ENCODE measurements at places on chromosomes 7 and 10.

GRCh38 chr7:138753610-138754009 is 44.2 kb upstream of the TMEM213 start:
- H3K4me3 ChIP-seq, result no peak overlapping the region
- no peak overlapping the region for H3K27ac ChIP-seq
- no peak for DNase-seq
- no peaks in the 10 kb centered on the region for H3K4me1 ChIP-seq

DNA sequence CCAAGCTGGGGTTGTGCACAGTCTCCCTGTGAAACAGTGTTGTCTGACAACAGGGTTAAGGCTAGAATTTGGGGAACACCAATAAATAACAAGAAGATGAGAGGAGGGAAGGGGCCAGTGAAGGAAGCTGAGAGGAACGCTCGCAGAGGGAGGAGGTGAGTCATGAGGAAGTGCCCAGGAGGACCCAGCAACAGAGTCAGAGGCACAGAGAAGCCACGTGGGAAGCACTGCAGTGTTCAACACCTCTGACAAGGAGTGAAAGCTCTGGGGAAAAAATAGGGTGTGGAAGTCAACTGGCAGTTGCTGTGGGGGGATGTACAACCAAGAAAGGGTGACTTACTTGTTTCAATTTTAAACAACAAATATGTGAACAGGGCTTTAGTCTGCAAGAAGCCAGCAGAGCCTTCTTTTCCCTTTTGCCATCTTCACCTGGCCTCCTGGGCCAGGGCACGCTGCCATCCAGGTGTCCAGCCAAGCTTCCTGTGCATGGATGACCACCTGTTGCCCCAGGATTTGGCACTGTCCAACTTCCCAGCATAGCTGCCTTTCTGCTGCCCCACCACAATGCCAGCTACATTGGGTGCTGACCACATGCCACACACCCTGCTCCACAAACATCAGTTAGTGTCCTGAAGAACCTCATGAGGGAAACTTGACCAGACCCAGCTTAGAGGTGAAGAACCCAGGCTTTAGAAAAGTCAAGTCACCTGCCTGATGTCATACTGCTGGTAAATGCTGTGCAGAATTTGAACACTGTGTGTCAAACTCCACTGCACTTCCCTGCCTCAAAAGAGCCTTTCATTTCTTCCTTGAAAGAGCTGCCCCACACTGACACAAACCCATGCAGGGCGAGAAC is 69.6 kb downstream of the ATXN7L1 start:
- DNase-seq, result no peak
- H3K27ac ChIP-seq, result no peak overlapping the region
- no peaks in the 10 kb centered on the region for H3K27me3 ChIP-seq
- no peak overlapping the region for H3K4me3 ChIP-seq

DNA sequence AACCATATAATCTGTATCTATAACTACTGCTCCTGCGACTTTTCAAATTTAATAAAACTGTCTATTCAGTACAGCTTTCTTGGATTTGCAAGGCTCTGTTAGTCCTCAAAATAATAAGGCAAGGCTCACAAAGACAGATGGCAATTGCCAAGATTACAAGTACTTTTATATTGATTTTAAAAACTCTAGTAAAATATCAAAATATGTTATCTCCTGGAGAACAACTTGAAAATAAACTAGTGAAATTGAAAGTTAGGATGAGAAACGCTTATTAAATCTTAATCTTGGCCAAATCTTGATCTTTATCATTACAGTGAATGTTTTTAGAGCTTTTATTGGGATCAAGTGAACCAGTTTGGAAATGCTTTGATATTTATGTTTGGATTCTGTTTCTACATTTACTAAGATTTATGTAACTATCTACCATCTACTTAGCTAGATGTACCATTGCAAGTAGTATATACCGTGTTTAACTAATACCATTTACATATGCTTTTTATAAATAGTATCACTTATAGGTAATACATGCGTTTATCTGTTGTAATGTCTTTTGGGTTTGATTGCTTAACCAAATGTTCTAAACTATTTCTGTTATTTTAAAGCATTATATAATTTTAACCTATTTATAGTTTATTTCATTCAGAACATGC is 70.0 kb downstream of the CABCOCO1 start:
- no peak overlapping the region for H3K4me3 ChIP-seq
- DNase-seq, result no peak
- H3K27ac ChIP-seq, result no peak overlapping the region

DNA sequence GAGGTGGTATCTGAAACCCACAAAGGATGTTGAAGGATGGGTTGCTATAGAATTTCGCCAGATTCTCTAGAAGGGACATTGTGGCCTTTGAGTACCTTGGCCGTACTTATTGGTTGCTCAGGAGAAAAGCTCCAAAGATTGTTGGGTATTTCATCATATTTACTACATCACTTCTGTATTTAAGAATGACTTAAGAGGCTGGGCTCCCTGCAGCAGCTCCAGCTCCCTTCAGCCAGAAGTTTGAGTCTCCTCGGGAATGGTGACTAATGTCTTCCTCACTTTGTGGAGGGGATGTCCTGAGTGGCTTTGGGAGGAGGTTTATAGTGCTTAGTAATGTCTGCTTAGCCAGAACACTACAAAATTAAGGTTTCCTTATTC is 18.1 kb downstream of the MINDY4 start:
- DNase-seq, result no peak
- no peak overlapping the region for H3K27ac ChIP-seq
- no peaks in the 10 kb centered on the region for H3K4me1 ChIP-seq
- no peaks in the 10 kb centered on the region for H3K36me3 ChIP-seq

DNA sequence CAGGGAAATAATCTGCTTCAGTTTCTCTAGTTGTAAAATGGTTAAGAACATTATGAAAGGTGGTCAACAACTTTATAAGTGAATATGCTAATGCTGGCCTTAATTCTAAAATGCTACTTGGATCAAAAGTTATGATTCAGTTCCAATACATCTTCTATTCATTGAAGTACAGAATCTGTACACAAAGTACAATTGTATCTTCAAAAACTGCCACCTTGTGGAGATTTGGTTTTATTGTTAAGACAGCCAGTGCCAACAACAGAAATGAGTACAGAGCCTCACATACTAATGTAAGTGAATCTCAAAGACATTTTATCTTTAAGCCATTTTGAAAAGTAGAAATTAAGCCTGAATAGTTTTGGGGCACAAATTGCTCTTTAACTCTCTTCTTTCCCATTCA is 194.0 kb downstream of the CFTR start:
- no peaks in the 10 kb centered on the region for H3K36me3 ChIP-seq
- DNase-seq, result no peak
- no peak overlapping the region for H3K4me3 ChIP-seq
- H3K4me1 ChIP-seq, result no peaks in the 10 kb centered on the region
- no peaks in the 10 kb centered on the region for H3K27me3 ChIP-seq
- H3K27ac ChIP-seq, result no peak overlapping the region

- no peak overlapping the region for H3K27ac ChIP-seq
- DNase-seq, result no peak
- H3K27me3 ChIP-seq, result peaks cover 3% of the 10 kb centered on the region
- no peaks in the 10 kb centered on the region for H3K4me1 ChIP-seq
- H3K4me3 ChIP-seq, result no peak overlapping the region
These were observed 223.6 kb upstream of the KMT2E start for GRCh38 chr7:104790440-104790839.

- H3K36me3 ChIP-seq, result no peaks in the 10 kb centered on the region
- no peak for DNase-seq
- H3K4me1 ChIP-seq, result no peaks in the 10 kb centered on the region
- H3K27me3 ChIP-seq, result no peaks in the 10 kb centered on the region
These were observed 26.1 kb upstream of the NCAPG2 start for GRCh38 chr7:158730383-158731346.

- peaks cover 5% of the 10 kb centered on the region for H3K4me1 ChIP-seq
- no peaks in the 10 kb centered on the region for H3K27me3 ChIP-seq
- DNase-seq, result no peak
- no peak overlapping the region for H3K27ac ChIP-seq
These were observed 21.6 kb downstream of the CHN2 start for GRCh38 chr7:29216128-29216527.

DNA sequence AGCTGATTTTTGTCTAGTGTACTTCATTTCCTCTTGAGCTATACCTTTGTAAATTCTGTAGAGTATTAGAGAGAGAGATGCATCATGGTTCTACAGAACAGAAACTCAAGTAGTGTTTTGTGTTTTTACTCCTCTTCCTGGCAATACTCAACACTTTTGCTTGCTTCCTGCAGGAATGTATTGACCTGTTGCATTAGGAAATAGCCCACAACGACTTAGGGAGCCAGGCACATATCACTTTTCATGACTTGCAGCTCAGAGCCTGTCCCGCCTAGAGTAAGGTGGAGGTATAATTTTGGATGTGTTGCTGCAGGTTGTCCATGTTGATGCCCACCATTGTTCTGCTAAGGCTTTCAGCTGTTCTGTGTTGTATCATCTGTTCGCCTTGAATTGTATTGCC is 216.3 kb downstream of the SDK1 start:
- H3K4me1 ChIP-seq, result no peaks in the 10 kb centered on the region
- no peak overlapping the region for H3K27ac ChIP-seq
- no peaks in the 10 kb centered on the region for H3K27me3 ChIP-seq
- H3K36me3 ChIP-seq, result no peaks in the 10 kb centered on the region

DNA sequence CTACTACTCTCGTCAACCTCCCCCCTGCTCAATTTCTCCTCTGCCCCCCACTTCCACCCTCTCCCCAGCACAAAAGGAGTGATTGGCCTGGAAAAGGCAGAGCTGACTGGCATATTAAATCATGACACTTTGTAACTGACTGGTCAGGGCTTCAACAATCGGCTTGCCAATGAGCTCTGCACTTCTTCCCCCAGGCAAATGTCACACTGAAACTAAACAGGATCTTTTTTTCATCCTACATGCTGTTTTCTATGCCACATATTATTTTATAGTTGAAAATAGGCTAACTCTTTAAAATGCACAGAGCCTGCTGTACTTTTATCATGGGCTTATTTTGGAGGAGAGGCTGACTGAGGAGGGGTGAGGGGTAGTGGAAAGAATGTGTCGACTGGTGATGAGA is 295.2 kb downstream of the TCF7L2 start:
- no peak for DNase-seq
- H3K36me3 ChIP-seq, result no peaks in the 10 kb centered on the region
- H3K4me1 ChIP-seq, result no peaks in the 10 kb centered on the region

DNA sequence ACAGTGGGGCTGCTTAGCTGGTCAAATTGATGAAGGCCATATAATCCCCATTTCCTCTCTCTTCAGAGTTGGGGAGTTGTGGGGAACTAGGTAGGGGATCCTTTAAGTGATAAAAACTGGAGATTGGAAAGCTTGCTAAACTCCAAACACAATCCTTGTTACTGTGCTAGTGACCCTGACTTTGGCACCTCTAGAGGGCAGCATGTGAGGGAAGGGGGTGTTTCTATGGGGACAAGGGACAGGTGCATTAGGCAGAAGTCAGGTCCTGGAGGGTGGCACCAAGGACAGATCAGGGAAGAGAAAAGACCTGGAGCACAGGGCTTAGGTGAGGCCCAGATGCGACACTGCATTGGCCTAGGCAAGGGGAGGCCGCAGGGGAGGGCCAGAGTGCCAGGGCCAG is 66.9 kb downstream of the CDHR3 start:
- DNase-seq, result no peak
- H3K27ac ChIP-seq, result no peak overlapping the region
- H3K27me3 ChIP-seq, result no peaks in the 10 kb centered on the region
- H3K4me1 ChIP-seq, result peaks cover 8% of the 10 kb centered on the region
- no peaks in the 10 kb centered on the region for H3K36me3 ChIP-seq
- H3K4me3 ChIP-seq, result no peak overlapping the region

- no peaks in the 10 kb centered on the region for H3K36me3 ChIP-seq
- no peaks in the 10 kb centered on the region for H3K27me3 ChIP-seq
- no peaks in the 10 kb centered on the region for H3K4me1 ChIP-seq
- no peak overlapping the region for H3K27ac ChIP-seq
These were observed 119.6 kb downstream of the INPP5A start for GRCh38 chr10:132657127-132657706.
